NCI-H187 (cell line): ENCODE measurements at places on chromosomes 11 and 22.

GRCh38 chr11:77249427-77249826 is 52.1 kb downstream of the GDPD4 start:
- no peak for DNase-seq

DNA sequence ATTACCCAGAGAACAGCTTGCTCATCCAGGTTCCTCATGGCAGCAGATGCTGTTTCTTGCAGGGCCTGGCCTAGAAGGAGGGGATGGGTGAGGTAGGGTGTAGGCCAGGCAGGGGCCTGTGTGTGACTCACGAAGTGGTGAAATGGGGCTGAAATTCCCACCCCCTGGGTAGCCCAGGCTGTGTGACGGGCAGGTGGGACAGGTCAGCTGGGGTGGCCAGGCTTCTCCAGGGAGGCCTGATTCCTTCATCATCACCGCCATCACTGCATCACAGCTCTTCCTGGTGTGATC is 83.2 kb downstream of the CACNA1I start:
- DNase-seq: no peak

- DNase-seq: peak; percentile 47
Observed at GRCh38 chr11:134037046-134037908, 31.6 kb upstream of the JAM3 start.

- DNase-seq: no peak
Observed at GRCh38 chr22:44697423-44698141, 4.4 kb upstream of the PRR5 start.

DNA sequence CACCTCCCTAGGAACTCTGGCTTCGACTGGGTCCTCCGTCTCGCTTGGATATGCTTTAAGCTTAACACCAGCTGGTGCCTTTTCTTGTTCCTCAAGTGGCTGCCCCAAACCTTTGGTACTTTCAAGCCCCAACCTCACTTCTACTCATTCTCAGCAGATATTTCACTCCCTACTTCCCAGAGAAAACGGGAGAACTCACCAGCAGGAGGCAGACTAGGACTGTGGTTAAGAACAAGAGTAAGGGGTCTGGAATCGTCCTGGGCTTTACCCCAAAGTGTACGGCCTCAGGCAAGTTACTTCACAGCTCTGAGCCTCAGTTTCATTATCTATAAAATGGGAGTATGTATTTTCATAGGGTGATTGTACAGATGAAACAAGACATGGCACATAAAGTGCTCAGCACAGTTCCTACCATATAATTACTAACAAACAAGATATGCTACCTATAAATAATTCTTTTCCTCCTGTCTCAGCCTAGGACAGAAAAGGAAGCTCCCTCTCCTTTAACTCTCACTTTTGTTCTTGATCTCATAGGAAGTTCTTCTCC is 37.8 kb downstream of the PAMR1 start:
- DNase-seq: peak; percentile 6

GRCh38 chr22:49322861-49323622 is 504.6 kb downstream of the BRD1 start:
- DNase-seq: no peak

- DNase-seq: no peak
Observed at GRCh38 chr11:72939031-72939430, 124.8 kb downstream of the ATG16L2 start.

DNA sequence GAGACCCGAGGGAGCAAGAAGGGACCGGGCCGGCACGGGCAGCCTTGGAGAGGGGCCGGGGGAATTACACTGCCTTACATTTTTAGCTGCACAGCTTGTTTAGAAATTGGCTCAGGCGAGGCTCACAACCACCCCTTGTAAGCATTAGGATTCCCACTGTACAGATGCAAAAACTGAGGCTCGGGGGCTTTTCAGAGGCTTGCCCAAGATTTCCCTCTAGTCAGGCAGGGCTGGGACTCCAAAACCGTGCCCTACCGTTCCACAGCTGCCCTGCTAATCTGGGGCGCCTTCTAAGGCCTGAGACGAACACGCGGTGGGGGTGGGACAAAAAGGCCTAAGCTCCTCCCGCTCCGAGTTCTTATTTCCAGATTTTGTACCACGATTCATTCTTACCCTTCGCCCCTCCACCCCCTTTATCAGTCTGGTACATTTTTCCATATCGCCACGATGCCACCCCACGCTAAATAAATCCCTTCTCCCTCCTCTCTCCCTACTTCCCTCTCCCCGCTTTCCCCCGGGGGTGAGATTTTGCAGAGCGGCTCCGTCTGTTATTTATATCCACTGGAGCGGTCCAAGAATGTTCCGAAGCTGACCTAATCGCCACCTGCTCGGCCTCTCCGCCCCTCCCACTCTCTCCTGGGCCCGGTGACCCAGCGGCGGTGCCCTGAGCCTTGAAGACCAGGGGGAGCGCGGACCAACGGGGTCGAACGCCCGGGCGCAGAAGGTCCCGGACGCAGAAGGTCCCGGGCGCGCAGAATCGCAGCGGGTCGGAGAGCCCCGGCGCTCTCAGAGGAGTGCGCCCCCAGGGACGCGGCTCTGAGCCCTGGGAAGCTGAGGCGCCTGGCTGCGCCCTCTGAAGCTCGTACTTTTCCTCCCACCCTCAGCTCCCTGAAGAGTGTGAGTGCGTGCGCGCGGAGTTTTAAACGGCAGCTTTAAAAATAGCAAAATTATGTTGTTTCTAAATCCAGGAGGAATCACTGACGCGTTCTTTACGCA is 764 bp upstream of the PACSIN3 start:
- DNase-seq: no peak

- DNase-seq: no peak
Observed at GRCh38 chr11:102971766-102972165, 16.2 kb upstream of the MMP13 start.

DNA sequence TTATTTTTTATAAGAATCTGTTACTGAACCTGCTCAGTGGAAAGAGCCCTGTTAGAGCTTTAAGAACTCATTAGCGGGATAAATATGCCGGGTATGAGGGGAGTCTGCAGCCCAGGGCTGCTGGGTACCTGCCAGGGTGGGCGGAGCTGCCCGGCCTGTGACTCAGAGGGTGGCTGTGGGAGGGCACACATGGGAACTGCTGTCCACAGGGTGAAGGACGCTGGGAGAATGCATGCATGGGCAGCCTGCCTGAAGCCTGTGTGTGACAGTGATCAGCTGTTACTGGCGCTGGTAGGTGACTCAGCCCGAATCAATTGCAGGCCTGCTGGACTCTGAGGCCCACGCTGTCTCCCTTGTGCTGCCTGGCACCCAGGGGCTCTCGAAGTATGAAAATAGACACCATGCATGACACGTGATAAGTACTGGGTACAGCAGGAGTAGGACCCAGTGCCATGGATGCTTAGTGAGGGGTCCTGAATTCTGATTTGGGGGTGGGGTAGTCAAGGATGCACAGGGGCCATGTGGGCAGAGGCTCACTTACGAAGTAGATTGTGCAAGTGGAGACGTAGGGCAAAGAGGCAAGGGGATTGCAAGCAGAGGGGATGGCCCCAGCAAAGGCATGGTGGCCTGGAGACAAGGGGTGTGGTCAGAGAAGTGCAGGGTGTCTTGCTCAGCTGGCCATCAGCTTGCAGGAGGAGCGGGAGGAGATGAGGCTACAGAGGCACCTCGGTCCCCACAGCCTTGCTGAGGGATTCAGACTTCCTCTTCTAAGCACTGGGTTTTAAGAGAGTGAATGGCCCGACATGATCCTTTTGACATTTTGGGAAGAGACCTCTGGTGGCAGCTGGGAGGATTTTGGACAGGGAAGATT is 36.5 kb downstream of the GRIK4 start:
- DNase-seq: no peak

DNA sequence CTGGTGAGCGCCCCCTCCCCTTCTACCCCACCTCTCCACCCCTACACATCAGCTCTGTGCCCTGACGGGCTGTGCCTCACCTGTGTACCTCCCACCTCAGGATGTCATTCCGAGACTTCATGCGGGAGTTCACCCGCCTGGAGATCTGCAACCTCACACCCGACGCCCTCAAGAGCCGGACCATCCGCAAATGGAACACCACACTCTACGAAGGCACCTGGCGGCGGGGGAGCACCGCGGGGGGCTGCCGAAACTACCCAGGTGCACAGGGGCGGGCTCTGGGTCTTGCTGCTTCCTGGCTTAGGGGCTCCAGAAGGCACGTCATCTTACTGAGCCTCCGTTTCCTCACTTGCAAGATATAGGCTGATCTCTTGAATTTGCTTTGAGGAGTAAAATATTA is 6.8 kb downstream of the CAPN1 start:
- no peak for DNase-seq

DNA sequence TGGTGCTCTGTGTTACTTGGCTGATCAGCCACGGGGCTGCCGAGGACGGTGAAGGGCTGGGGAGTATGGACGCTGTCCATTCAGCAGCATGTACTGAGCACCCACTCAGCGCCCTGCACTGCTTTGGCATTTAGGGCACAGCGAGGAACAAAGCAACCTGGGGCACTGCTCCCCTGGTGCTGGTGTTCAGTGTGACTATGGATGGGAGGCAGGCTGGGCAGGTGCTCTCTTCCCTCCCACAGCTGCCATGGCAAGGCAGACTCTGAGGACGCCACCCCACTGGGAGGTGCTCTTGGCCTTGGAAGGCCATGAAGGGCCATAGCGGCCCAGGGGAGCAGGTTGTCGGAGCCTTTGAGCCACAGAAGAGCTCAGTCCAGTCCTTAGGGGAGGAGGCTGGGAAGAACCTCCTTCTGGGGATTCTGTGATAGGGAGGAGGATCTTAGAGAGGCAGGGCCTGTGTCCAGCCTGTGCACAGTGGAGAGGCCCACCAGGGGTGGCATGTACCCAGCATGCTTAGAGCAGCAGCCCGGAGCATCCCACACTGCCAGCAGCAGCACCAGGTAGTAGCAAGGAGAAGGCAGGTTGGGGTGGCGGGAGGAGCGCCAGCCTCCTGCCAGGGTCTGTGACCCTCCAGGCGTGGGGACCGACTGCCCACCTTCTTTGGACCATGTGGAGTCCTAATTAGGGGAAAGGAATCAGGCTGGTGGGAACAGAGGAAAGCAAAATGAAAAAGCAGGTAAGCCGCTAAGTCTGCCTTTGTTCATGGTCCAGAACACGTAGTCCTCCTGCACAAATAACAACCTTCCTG is 141.8 kb downstream of the MPPED1 start:
- DNase-seq: no peak

DNA sequence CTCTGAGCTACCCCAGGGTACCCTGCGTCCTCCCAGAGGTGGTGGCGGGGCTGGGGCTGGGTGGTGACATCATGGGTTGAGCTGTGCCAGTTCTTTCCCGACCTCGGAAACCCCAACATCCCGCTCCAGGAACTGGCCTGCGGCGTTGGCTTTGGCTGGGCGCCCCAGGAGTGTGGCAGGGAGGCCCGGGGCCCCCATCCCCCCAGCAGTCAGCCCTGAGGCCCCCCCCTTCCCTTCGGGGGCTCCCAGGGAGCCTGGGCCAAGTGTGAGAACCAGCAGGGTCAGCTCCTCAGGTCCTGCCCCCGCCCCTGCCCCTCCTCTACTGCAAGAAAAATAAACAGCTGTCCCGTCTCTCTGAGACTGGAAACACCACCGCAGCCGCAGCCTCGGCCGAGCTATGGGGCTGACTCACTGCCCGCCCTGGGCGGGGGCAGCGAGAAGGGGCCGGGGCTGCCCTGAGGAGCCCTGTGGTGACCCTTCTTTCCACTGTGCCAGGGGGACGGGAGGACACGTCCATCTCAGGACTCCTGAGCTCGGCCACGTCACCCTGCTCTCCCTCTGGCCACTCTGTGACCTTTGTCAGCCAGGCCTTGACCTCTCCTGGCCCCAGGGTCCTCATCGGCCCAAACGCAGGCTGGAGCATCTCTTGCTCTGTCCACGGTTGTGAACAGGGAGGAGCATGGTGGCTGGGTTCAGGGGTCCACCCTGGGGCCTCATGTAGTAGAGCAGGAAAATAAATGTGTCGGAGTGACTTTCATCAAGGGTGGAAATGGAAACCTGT is 73.4 kb downstream of the WNT7B start:
- DNase-seq: no peak
